ENCODE measurements at places on chromosomes 2 and 18.

DNA sequence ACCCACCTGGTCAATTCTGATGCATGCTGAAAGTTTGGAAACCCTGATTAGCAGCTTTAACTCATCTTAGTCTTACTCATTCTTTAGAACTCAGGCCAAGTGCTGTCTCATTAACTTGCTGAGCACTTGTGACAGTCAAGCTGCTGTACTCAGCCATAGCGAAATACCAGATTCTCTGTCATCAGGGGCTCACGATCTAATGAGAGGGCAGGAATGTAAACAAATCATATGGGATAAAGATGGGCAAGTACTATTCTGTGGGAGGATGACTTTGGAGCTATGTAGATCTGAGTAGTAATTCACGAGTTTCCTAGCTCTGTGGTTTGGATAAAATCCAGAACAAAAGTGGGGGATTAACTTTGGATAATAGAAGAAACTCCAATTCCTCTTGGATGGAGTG, 376.6 kb downstream of the HRH4 start:
- DNase-seq: no peak

DNA sequence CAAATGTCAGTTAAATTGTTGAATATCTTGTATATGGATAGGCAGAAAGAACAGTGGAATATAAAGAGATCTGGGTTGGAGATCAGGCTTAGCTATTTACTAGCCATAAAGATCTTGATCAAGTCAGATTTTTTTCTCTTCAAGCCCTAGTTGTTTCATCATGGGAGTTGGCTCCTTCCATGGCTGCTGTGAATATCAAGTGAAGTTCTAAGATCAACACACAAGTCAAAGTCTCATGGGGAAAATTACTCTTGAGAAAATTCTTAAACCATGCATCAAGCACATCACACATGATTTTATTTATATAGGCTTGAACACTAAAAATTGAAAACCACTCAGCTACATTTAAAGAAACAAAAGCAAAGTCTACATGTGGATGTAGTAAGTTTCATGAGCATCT, 79.8 kb downstream of the C1D start:
- no peak for DNase-seq

- no peak for DNase-seq
These were observed 426.1 kb upstream of the FANCL start for GRCh38 chr2:58667137-58667774.

DNA sequence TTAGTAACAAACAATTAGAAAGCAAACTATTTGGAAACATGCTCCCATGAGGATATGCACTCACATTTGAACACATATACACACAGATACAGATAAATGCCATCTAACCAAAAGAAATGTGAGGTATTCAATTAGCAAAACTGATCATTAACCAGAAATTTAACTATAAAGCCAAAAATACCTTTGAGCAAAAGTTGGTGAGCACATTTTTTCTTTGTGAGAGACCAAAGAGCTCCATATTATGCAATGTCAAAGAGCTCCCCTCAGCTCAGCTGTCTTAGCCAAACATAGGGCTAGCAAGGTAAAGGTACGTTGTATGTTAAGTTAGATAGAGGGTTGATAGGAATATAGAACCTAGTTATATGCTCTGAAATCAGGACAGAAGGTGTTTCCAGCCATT, 43.8 kb downstream of the CYBRD1 start:
- no peak for DNase-seq

DNA sequence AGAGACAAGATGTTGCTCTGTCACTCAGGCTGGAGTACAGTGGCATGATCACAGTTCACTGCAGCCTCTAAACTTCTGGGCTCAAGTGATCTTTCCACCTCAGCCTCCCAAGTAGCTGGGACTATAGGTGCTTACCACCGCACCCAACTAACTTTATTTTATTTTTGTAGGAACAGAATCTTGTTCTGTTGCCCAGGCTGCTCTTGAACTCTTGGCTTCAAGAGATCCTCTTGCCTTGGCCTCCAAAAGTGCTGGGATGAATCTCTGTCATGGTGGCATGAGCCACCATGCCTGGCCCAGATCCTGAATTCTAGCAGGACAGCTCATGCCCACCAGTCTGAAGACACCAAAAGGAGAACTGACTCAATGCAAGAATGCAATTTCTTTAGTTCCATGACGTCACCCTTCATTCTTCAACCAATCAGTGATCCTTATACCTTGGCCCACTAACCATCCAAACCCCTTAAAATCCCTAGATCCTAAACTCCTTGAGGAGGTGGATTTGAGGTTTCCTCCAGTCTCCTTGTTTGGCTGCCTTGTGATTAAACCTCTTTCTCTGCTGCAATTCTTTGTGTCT, 25.6 kb upstream of the CXXC1 start:
- no peak for DNase-seq

GRCh38 chr2:129887688-129888266, 91.7 kb upstream of the RAB6C start:
- DNase-seq: no peak

DNA sequence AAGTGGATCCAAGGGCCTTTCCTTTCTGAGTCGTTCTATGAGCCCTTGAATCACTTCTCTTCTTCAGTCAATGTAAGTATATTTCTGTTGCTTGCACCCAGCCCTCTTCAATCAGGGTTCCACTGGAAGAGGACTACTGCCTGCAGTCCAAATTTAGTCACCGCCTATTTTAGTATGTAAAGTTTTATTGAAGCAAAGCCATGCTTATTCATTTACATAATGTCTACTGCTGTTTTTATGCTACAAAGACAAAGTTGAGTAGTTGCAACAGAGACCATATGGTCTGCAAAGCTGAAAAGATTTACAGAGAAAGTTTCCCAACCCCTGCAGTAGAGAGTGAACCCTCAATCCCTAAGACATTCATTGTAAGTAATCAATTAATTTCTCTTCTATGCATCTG, 332.5 kb upstream of the TNP1 start:
- no peak for DNase-seq

Measured in RWPE2 (cell line).